Upper lobe of right lung (tissue), 1 donor: ENCODE measurements at places on chromosomes 2 and 18.

DNA sequence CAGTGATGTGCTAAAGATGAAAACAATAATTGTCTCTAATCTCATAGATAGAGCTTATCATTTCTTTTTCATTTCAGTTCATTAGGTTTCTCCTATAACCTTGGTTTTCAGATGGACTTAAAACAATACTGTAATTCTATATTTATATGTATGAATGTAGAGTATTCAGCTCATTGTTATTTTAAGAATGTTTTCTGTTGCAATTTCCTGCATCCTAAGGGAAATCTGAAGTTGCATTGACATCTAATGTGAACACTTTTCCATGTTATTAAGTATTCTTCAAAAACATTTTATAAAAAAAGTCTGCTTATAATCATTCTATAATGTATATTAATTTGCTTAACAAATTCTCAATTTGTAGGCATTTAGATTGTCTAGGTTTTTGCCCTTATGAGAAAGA is 288.9 kb downstream of the XIRP2 start:
- no peak for DNase-seq

- no peak for DNase-seq
Observed at GRCh38 chr2:229265727-229266126, 5.4 kb downstream of the PID1 start.

DNA sequence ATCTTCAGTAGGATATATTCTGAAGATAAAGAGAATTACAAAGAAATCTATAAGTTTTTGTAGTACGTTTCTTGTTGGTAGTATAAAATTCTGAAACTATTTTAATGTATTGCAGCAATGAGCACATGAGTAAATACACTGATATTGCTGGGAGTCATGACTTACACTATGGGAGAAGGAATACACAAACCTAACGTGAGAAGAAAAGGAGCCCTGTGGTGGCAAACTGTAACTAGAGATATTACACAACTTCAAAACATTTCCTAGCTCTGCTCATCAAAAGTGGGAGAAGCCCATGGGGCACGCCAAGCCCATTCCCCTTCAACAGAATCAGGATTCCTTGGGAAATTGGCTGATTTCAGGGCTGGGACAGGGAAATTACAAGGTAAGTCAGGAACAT is 20.5 kb downstream of the SPIRE1 start:
- DNase-seq: no peak

GRCh38 chr2:130369311-130369964 is 13.6 kb downstream of the PTPN18 start:
- no peak for DNase-seq

DNA sequence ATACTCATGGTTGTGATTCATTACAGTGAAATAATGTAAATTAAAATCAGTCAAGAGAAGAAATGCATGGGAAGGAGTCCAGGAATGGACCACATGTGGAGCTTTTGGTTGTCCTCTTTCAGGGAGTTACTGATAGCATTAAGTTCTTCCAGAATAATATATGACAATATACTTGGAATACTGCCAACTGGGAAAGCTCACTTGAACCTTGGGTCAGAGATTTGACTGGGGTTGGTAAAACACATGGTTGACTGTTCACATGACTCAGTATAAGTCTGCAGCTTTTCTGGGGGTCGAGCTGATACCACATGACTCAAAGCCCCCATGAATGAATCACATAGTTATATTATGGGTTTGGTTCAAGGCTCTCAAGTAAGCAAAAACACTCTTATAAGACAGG is 1109.0 kb upstream of the CHAC2 start:
- DNase-seq: no peak

DNA sequence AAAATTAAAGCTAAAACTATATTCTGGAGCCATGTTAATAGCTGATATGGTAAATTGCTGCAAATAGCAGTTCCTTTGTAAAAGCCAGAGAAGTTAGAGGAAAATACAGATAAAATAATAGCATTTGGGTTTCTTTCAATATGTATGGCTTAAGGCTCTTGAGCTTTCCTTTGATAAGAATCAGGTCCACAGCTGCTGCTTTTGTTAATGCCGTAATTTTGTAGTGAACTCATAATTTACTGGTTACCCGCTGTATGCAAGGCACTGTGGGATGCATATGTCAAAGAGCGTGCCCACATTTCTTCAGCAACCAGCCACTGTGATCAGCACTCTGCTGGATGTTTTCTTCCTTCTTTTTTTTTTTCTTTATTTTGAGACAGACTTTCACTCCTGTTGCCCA is 79.1 kb downstream of the MOGAT1 start:
- no peak for DNase-seq

- DNase-seq: no peak
Observed at GRCh38 chr2:193561054-193561453, 1366.3 kb upstream of the TMEFF2 start.

DNA sequence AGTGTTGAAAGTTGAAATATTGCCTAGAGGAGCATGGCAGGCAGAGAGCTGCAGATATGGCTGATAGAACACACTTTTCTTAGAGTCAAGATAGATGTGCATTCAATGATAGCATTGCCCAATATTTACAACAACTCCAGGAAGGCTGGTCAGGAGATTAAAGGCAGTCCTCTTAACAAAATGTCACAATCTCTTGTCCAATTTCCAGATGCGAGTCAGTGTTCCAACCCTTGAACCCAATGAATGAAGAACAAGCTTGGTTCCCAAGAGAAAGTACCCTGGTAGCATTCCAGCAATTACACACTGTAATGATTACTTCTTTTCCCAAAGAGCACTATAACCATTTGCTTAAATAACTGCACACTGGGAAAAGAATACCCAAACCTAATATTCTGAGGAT is 839.4 kb upstream of the VRK2 start:
- DNase-seq: no peak

- no peak for DNase-seq
Observed at GRCh38 chr2:165406173-165406572, 63.3 kb upstream of the CSRNP3 start.

- no peak for DNase-seq
Observed at GRCh38 chr2:238250896-238251295, 11.1 kb upstream of the HES6 start.

- no peak for DNase-seq
Observed at GRCh38 chr2:35293261-35293660, 1062.3 kb upstream of the CRIM1 start.

GRCh38 chr2:233831861-233832260 is 22.5 kb downstream of the HJURP start:
- DNase-seq: peak; percentile 27
